H4 (cell line): ENCODE measurements at places on chromosomes 16 and 17. TPM values are rescaled to one million over a fixed set of nuclear protein-coding genes. Genes with fewer than 3 reads are reported as not detected.

Gene ODAD4
- total RNA-seq = 1.2 and 1.4 TPM in 2 replicates

DNA sequence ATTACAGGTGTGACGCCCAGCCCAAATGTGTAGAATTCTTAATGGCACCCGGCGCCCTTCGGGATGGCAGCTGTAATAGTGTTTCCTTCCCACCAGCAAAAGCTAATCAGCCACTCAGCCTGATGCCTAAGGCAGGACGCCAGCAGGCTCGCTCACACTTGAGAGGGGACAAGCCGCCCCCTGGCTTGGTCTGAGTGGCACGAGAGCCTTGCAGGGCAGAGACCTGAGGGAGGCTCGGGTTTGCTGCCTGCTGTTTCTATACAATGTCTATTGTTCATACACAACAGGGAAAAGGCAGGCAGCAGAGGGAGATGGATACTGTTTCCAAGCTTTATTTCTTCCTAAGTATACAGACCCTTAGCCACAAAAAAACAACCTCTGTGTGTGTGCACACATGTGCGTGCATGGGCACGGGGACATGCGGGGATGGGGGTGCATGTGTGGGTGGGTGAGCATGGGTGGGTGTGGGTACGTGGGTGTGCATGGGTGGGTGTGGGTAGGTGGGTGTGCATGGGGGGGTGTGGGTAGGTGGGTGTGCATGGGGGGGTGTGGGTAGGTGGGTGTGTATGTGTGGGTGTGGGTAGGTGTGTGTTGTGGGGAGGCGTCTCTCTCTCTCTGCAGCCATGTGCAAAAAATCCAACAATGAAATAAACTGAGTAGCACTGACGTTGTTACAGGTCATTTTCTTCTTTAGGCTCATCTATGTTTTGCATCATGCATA lies 10.0 kb downstream of the SLC38A8 start:
- DNase-seq = no peak

DNA sequence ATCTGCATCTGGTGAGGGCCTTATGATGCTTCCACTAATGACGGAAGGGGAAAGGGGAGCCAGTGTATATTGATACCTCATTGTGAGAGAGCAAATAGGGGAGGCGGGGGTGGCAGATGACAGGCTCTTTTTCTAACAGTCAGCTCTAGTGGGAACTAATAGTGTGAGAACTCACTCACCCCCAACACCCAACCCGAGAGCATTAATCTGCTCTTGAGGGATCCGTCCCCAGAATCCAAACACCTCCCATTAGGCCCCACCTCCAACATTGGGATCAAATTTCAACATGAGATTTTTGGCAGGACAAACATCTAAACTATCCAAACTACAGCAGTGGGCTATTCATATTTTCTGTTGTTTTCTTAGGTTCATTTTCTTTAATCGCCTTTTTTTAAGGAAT lies 54.4 kb downstream of the BPTF start:
- DNase-seq = no peak

GRCh38 chr17:72423286-72423589 lies 302.4 kb downstream of the SOX9 start:
- DNase-seq = no peak

- DNase-seq = no peak
These were observed 363.8 kb downstream of the PMP22 start for GRCh38 chr17:14901376-14901775.
